Frontal cortex (tissue), 4 donors: ENCODE measurements at places on chromosomes 1 and 21. TPM values are rescaled to one million over a fixed set of nuclear protein-coding genes. Genes with fewer than 3 reads are reported as not detected.

DNA sequence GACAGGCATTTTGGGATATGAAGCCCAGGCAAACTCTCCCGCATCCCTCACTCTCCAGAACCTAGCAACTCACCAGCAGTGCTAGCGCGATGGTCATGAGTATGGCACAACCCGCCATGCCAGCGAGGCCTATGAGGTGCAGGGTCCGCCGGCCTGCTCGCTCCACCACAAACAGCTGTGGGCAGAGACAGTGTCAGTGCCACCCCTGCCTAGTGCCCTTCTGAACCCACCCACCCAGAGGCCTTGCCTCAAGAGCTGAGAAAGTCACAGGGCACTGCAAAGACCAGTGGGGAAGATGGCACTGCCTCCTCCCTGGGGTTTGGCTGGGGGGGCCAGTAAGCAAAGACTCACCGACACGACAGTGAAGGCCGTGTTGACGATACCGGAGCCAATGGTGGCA lies 29.8 kb downstream of the SLC2A1 start:
- no peak for DNase-seq

DNA sequence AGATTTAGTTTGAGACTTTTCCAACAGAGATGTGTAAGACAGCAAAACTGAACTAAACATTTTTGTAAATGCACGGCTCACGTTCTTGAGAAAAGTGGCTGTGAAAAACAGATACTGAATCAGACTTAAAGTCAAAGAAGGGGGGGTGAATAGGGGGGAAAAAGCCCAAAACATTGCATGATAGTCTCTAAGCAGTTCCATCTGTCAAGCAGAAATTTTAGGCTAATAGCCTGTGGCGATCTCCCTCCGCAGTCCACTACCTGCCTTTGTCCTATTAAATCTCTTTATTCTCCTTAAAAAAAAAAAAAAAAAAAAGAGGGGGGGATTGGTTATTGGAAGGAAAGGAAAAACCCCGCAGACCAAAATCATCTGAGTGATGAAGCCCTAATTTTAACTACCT lies 217.6 kb upstream of the NFIA start:
- DNase-seq = no peak

DNA sequence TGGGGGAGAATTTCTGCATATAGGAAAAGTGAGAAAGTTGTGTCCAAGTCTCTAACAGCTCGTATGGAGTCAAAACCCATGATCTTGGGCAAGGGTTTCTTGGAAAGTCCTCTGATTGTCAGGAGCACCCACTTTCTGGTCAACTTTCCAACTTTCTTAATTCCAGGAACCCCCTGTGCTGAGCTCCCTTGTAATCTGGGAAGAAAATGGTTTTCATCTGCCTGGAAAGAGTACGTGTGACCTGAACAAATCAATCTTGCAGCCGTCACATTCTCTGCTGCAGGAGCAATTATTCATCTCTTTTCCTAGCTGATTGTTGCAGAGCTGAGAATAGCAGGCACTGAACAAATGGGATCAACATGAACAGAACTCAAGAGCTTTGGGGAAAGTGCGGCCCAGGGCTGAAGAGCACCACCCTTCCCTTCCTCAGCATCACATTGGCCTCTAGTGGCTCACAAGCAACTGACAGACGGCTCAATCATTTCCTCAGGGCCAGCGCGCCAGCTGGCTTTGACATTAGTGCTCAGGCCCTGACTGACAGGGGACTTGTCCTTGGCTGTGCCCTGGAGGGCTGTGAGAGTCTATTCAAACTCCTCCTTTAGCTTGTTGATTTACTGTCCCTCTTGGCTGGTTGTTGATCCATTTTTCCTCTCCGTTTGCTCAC lies 295.2 kb downstream of the HLX start:
- DNase-seq = no peak

DNA sequence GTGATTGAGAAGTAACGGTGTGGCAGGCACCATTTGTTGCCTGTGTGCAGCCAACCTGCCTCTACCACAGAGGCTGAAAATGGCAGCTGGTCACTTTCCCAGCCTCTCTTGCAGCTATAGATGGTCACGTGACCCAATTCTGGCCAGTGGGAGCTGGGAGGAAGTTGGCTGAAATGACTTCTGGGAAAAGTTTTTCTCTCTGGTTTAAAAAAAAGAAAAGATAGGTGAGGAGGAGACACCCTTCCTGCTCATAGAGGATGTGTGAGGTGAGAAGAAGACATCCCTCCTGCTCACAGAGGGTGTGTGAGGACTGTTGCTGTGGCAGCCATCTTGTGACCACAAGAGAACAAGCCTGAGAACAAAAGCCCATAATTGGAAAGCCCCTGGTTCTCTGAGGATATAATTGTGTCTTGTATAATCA lies 122.8 kb downstream of the SYF2 start:
- no peak for DNase-seq

DNA sequence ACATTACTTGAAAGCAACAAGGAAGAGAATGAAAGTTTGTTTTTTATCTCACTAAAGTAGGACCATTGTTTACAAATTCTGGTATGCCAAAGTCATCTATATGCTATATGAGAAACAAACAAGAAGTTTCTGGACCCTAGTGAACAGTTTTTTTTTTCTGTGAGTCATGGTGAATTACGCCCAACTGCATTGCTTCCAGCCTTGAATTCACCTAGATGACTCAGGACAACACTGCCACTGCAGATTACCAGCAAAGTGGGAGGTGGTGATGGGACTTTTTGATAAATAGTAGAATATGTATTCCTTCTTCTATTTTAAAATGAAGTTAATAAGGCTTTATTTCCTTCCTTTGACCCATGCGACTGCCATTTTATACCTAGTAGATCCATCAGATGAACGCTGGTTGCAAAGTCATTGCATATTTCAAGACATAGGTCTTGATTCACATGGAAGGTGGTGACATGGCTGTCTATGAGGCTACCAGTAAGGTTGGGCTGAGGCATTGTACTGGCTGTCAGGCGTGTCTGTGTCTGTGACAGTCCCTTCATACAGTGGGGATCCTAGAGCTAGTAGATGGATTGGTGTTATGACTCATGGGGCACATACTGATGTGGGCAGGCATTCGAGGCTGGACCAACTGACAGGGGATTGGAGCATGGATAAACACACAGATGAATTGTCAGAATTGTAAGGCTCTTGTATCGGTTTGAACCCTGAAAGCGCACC lies 49.1 kb upstream of the APOBEC4 start:
- no peak for DNase-seq

- no peak for DNase-seq
These were observed 130.6 kb downstream of the SNX7 start for GRCh38 chr1:98792123-98792522.

DNA sequence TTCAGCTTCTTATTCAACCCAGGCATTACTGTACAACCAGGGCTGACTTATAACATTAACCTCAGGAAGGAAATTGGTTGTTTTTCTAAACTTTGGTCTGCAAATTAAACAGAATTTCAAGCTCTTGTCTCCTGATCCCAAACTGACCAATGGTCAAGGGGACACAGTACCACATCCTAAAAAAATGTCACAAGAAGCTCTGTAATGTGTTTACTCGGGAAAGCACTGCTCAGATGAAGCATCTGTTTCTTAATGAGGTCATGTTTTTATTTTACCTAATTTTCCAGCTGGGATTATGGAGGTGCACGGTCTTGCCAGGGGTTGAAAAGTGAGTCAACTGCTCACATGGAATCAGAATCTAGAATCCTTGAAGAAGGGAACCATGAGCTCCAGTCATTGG lies 18.7 kb downstream of the ADAMTS5 start:
- DNase-seq = no peak

GRCh38 chr1:125087691-125088090 lies 3902.9 kb downstream of the SRGAP2C start:
- DNase-seq = no peak

- DNase-seq = no peak
These were observed 7.7 kb downstream of the SLFNL1 start for GRCh38 chr1:41013796-41014195.

- DNase-seq = no peak
These were observed 8.1 kb upstream of the ENO1 start for GRCh38 chr1:8886589-8886988.

DNA sequence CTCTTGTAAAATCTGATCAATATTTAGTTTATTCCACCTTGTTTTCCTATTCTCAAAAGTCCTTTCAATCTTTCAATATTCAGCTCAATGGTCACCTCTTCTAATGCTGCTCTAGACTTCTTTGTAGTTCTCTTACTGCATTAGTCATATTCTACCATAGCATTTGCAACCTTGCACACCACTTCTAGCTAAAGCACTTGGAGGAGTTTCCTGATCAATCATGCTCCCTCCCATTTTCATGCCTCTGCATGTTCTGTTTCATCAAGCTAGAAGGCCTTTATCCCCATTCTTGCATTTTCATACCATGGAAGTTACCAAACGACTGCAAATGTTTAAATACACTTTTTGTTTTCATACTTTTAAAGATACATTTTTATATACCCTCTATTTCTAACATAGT lies 72.1 kb downstream of the SLC5A9 start:
- no peak for DNase-seq

GRCh38 chr1:20493839-20494608 lies 8.0 kb upstream of the CAMK2N1 start:
- DNase-seq = peak; percentile 77

DNA sequence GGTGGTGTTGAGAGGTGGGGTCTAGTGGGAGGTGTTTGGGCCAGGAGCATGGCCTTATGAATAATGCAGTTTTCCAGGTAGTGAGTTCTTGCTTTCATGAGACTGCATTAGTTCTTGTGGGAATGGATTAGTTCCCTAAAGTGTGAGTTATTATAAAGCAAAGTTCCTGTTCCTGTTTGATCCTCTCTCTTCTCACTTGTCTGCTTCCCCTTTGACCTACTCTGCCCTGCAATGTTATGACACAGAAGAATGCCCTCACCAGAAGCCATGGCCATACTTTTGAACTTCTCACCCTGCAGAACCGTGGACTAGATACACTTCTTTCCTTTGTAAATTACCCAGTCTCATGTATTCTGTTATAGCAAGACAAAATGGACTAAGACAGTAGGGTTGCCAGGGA lies 53.6 kb downstream of the MAP3K7CL start:
- no peak for DNase-seq

GRCh38 chr21:38771536-38771935 lies 34.2 kb upstream of the ETS2 start:
- DNase-seq = no peak

- no peak for DNase-seq
These were observed 82.9 kb downstream of the ITPKB start for GRCh38 chr1:226656201-226656600.

DNA sequence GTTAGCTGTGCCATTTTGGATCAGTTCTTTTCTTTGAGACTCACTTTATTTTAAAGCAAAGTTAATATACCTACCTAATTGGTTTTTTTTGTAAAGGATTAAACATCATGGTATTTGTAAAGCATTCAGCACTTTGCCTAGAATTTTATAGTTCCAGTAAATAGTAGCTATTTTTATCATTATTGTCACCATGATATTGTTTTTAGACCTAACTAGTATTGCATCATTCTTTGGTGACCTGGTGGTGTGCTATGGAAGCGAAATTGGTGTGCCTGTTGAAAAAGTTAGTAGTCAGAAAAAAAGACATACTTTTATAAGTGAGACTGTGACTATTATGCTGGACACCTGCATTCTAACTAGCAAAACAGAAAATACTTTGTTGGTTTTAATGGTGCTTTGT lies 81.0 kb downstream of the NFIA start:
- DNase-seq = no peak

DNA sequence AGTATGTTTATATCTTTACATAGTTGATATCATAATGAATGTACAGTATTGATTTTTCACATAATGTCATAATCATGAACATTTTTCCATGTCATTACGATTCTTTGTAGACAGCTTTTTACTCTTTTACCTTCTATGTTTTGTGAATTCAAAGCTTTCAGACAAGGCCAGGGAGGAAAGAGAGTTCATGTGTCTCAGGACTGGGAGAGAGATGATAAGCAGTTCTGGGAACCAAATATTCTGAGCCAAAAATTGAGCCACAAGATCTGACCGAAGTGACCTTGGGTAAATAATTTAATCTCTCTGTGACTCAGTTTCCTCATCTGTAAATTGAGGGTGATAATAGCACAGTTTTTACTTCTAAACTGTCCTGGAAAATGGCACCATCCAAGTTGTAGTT lies 31.8 kb downstream of the CSF1 start:
- no peak for DNase-seq

SPRTN gene
- 14.3 TPM for total RNA-seq

SYTL1 gene
- total RNA-seq = not detected

C21orf58 gene
- total RNA-seq = 3.7 TPM

MSH4 gene
- 1.6 TPM for total RNA-seq

EDARADD gene
- 3.7 TPM for total RNA-seq
